ENCODE measurements at places on chromosomes 3 and 15. TPM values are rescaled to one million over a fixed set of nuclear protein-coding genes. Genes with fewer than 3 reads are reported as not detected.

- H3K4me3 ChIP-seq = no peak overlapping the region
- H3K27ac ChIP-seq = no peak overlapping the region
- H3K36me3 ChIP-seq = no peaks in the 10 kb centered on the region
- DNase-seq = no peak
- no peaks in the 10 kb centered on the region for H3K4me1 ChIP-seq
These were observed 29.5 kb downstream of the LINS1 start for GRCh38 chr15:100572362-100572983.

GRCh38 chr3:44424758-44425157 lies 52.7 kb downstream of the ZNF445 start:
- no peaks in the 10 kb centered on the region for H3K36me3 ChIP-seq
- no peaks in the 10 kb centered on the region for H3K4me1 ChIP-seq
- H3K27me3 ChIP-seq = no peaks in the 10 kb centered on the region
- no peak overlapping the region for H3K4me3 ChIP-seq

GRCh38 chr3:35641920-35642527 lies 2.7 kb downstream of the ARPP21 start:
- no peak for DNase-seq
- H3K36me3 ChIP-seq = no peaks in the 10 kb centered on the region
- peaks cover 14% of the 10 kb centered on the region for H3K4me1 ChIP-seq
- no peak overlapping the region for H3K27ac ChIP-seq
- H3K4me3 ChIP-seq = no peak overlapping the region

DNA sequence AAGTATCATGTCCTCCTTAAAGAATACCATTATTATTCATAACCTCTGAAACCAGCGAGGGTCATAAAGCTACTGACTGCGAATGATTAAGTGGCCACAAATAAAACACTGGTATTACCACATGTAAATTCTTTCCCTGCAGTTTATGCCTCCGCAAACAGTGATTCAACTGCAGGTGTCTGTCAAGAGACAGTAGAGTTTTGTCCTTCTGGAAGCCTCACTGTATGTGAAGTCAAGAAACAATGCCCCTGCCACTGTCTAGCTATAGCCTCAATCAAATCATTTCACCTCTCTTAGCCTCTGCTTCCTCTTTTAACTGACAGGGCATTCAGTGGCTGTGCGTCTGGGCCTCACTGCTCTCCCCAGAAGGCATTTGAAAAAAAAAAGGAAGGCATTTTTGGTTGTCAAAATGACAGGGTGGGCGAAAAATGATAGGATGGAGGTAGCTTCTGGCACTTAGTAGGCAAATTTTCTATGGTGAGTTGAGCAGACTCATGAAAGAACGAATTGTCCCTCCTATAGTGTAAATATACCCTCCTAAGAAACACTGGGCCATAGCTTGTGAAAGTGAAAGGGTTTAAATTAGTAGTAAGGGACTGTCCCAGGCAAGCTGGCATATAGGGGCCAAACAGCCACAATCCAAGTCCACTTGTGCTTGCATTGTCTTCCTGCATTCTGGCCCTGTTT lies 66.7 kb downstream of the FILIP1L start:
- H3K4me3 ChIP-seq = no peak overlapping the region
- no peak for DNase-seq
- no peaks in the 10 kb centered on the region for H3K36me3 ChIP-seq
- H3K27me3 ChIP-seq = no peaks in the 10 kb centered on the region
- peaks cover 33% of the 10 kb centered on the region for H3K4me1 ChIP-seq

GRCh38 chr3:52563984-52564383 lies 27.6 kb downstream of the UQCC5 start:
- no peaks in the 10 kb centered on the region for H3K27me3 ChIP-seq
- peaks cover 29% of the 10 kb centered on the region for H3K36me3 ChIP-seq
- peaks cover 3% of the 10 kb centered on the region for H3K4me1 ChIP-seq
- DNase-seq = no peak
- no peak overlapping the region for H3K4me3 ChIP-seq

DNA sequence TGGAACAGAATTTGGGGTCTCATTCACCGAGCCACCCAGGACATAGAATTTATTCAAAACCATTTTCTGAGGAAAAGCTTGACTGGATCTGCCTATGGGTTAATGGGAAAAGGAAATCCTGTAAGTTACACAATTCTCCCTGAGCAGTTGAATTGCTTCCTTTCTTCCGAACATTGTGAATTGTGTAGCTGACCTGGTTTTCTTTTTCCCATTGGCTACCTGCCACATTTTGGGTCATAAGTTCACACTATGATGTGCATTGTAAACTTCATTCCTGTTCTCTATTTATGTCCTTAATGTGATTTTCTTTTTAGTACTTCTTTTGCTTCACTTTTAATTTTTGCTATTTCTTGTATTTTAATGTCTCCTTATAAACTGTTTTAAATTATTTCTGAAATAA lies 386.0 kb upstream of the LRRC3B start:
- peaks cover 19% of the 10 kb centered on the region for H3K4me1 ChIP-seq
- no peaks in the 10 kb centered on the region for H3K36me3 ChIP-seq
- no peaks in the 10 kb centered on the region for H3K27me3 ChIP-seq
- DNase-seq = no peak
- H3K4me3 ChIP-seq = no peak overlapping the region

GRCh38 chr15:85024509-85025336 lies 43.1 kb downstream of the PDE8A start:
- H3K4me1 ChIP-seq = peaks cover 28% of the 10 kb centered on the region
- no peak overlapping the region for H3K27ac ChIP-seq
- DNase-seq = no peak

- no peak overlapping the region for H3K4me3 ChIP-seq
- no peaks in the 10 kb centered on the region for H3K4me1 ChIP-seq
- no peak overlapping the region for H3K27ac ChIP-seq
- no peak for DNase-seq
These were observed 198.9 kb downstream of the P3H2 start for GRCh38 chr3:189921770-189922169.

- DNase-seq = no peak
- no peaks in the 10 kb centered on the region for H3K27me3 ChIP-seq
- H3K4me1 ChIP-seq = no peaks in the 10 kb centered on the region
- no peak overlapping the region for H3K4me3 ChIP-seq
- H3K27ac ChIP-seq = no peak overlapping the region
- no peaks in the 10 kb centered on the region for H3K36me3 ChIP-seq
These were observed 463.1 kb upstream of the ARHGEF26 start for GRCh38 chr3:153658136-153658535.

GRCh38 chr15:67918205-67918861 lies 78.5 kb upstream of the RNU6-1 start:
- no peak overlapping the region for H3K4me3 ChIP-seq
- peak overlapping the region; percentile 88 for H3K27ac ChIP-seq
- no peaks in the 10 kb centered on the region for H3K36me3 ChIP-seq
- no peak for DNase-seq
- peaks cover 41% of the 10 kb centered on the region for H3K4me1 ChIP-seq

DNA sequence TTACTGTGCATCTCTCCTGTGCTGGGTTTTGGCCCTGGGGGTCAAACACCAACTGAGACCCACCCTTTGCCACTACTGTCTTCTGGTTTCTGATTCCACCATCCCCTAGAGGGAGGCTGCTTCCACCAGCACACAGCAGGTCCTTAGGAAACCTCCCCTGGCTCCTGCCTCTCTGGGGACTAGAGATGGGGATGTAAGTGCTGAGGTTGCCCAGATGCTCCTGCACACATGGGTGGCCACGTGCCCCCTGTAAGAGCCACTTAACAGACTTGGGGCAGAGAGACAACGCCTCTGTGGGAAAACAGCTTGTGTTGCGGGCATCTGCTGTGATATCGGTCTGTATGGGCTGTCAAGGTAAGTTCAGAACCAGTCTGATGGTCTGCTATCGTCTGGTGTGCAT lies 83.4 kb downstream of the ATP2B2 start:
- H3K27me3 ChIP-seq = no peaks in the 10 kb centered on the region
- no peak for DNase-seq

GRCh38 chr15:62770752-62771151 lies 271.8 kb upstream of the TPM1 start:
- peak overlapping the region; percentile 68 for H3K27ac ChIP-seq
- no peaks in the 10 kb centered on the region for H3K4me1 ChIP-seq
- DNase-seq = no peak
- no peaks in the 10 kb centered on the region for H3K36me3 ChIP-seq

DNA sequence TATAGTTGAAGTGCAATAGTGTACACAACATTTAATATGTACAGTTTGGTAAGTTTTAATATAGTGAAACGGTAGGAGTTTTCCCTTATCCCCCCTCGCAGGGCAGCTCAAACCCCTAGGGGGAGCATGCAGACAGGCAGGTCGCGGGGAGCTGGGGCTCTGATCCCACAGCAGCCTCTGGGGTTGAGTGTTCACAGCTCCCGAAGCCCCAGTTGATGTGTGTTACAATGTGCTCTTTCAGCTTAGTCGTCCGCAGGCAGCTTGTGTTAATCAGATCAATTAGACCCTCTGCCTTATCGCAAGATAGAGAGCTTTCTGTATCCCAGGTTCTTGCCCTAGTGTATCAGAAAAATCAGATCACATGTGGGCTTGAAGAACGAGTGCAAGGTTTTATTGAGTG lies 143.1 kb upstream of the CHRNA7 start:
- H3K4me1 ChIP-seq = no peaks in the 10 kb centered on the region
- no peak for DNase-seq
- no peak overlapping the region for H3K27ac ChIP-seq
- no peaks in the 10 kb centered on the region for H3K36me3 ChIP-seq
- no peaks in the 10 kb centered on the region for H3K27me3 ChIP-seq

DNA sequence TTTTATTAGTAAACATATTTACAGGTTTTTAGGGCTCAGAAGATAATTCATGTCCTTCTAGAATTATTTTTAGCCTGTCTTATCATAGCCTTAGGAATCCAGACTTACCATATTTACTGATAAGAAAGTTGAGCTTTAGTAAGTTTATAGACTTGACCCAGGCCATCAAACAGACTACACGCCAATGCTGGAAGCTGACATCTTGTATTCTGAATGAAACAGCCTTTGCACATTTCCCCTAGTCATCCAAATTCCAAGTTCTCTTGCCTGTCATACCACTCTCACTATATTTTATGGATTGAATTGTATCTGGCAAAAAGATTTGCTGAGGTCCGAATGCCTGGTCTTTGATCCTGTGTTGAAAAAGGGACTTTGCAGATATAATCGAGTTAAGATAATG lies 58.6 kb downstream of the DRD3 start:
- no peaks in the 10 kb centered on the region for H3K27me3 ChIP-seq
- no peaks in the 10 kb centered on the region for H3K4me1 ChIP-seq
- H3K27ac ChIP-seq = no peak overlapping the region
- H3K4me3 ChIP-seq = no peak overlapping the region
- DNase-seq = no peak

- no peak overlapping the region for H3K4me3 ChIP-seq
- no peak overlapping the region for H3K27ac ChIP-seq
- no peaks in the 10 kb centered on the region for H3K4me1 ChIP-seq
- DNase-seq = no peak
These were observed 500.9 kb upstream of the MDFIC2 start for GRCh38 chr3:70813311-70813710.

GRCh38 chr15:38795471-38796245 lies 231.0 kb upstream of the RASGRP1 start:
- H3K36me3 ChIP-seq = no peaks in the 10 kb centered on the region
- no peaks in the 10 kb centered on the region for H3K27me3 ChIP-seq
- H3K4me3 ChIP-seq = no peak overlapping the region
- no peaks in the 10 kb centered on the region for H3K4me1 ChIP-seq
- DNase-seq = no peak
- H3K27ac ChIP-seq = no peak overlapping the region

- H3K4me1 ChIP-seq = no peaks in the 10 kb centered on the region
- no peaks in the 10 kb centered on the region for H3K27me3 ChIP-seq
- H3K36me3 ChIP-seq = no peaks in the 10 kb centered on the region
- no peak for DNase-seq
- no peak overlapping the region for H3K27ac ChIP-seq
These were observed 241.6 kb upstream of the ZPLD1 start for GRCh38 chr3:102193255-102193654.

DNA sequence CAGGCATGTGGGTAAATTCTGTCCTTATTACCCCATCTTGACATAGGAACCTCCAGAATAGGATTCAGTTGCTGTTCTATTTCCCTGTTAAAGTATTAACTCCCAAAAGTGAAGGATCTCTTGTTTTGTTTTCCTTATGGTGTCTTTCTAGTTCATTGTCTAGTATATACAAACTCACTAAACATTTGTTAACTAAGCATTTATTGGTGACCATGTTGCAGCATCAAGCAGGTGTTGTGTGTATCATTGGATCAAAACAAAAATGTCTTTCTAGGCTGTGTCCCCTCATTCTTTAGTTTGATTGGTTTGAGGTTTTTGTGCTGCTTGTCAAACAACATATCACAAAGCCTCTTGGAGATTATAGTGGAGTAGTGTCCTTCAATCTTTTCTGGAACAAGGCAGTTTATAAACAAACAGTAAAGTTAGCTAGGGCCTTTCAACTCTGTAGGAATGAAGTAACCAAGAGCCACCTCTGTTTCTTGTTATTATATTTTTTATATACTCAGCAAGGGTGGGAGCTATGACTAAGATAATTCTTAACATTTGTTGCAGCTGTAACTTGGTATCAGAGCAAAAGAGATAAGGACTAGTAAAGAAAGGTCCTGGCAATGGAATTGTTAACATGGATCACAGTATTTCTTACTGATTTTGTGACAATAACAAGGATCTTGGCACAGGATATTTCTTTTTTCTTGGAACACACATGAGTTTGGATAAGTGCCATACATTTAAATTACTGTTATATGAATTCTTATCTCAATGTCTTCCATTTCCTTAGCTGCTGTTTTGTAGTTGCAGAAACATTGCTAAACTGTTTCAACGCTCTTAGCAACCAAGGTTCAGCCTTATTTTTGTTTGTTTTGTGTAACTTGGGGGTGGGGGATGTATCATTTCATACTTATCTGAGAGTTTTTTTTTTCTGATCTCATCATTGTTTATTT lies 49.3 kb downstream of the TMOD3 start:
- no peak for DNase-seq
- H3K4me1 ChIP-seq = no peaks in the 10 kb centered on the region
- H3K27me3 ChIP-seq = no peaks in the 10 kb centered on the region
- H3K4me3 ChIP-seq = no peak overlapping the region
- peak overlapping the region; percentile 63 for H3K27ac ChIP-seq
- H3K36me3 ChIP-seq = no peaks in the 10 kb centered on the region

DNA sequence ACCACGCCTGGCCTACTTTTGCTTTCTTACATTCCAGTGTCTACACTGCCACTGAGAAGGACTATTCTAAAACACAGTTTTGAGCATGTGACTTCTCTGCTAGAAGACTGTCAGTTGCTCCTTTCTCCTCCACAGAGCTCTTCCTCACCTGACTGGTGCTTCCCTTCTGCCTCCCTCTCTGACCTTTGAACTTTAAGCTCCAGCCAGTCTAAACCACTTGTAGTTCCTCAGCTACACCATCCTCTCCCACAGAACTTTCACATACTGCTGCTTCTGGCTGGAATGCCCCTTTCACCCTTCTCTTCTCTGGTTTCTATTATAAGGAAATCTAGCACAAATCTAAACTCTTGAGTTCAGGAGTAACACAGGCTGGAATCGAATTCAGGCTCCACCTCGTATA lies 9.1 kb downstream of the NCEH1 start:
- no peak for DNase-seq
- no peak overlapping the region for H3K27ac ChIP-seq
- H3K36me3 ChIP-seq = no peaks in the 10 kb centered on the region
- no peaks in the 10 kb centered on the region for H3K4me1 ChIP-seq
- no peak overlapping the region for H3K4me3 ChIP-seq
- no peaks in the 10 kb centered on the region for H3K27me3 ChIP-seq

The COL6A5 gene
- 0.09 TPM for polyA plus RNA-seq

The ARRDC4 gene
- polyA plus RNA-seq = 26.4 TPM

The PCOLCE2 gene
- 13.2 TPM for polyA plus RNA-seq

The CRYGS gene
- not detected for polyA plus RNA-seq

The PPM1L gene
- polyA plus RNA-seq = 4.3 TPM

The RMDN3 gene
- 32.7 TPM for polyA plus RNA-seq

Measured in sigmoid colon (tissue), 7 donors.